Panc1 (cell line): ENCODE measurements at places on chromosomes 13 and 19. TPM values are rescaled to one million over a fixed set of nuclear protein-coding genes. Genes with fewer than 3 reads are reported as not detected.

GRCh38 chr19:49056101-49056901 lies 1.2 kb downstream of the CGB7 start:
- no peaks in the 10 kb centered on the region for H3K27me3 ChIP-seq
- H3K4me1 ChIP-seq, result no peaks in the 10 kb centered on the region
- no peak for DNase-seq
- no peaks in the 10 kb centered on the region for H3K36me3 ChIP-seq
- H3K4me3 ChIP-seq, result peak overlapping the region; percentile 49

GRCh38 chr19:1074544-1075283 lies 7.7 kb downstream of the ARHGAP45 start:
- H3K27ac ChIP-seq, result peak overlapping the region; percentile 68
- DNase-seq, result no peak
- peak overlapping the region; percentile 54 for H3K4me3 ChIP-seq
- H3K36me3 ChIP-seq, result no peaks in the 10 kb centered on the region
- H3K27me3 ChIP-seq, result no peaks in the 10 kb centered on the region

Gene LILRB2
- total RNA-seq, result not detected

DNA sequence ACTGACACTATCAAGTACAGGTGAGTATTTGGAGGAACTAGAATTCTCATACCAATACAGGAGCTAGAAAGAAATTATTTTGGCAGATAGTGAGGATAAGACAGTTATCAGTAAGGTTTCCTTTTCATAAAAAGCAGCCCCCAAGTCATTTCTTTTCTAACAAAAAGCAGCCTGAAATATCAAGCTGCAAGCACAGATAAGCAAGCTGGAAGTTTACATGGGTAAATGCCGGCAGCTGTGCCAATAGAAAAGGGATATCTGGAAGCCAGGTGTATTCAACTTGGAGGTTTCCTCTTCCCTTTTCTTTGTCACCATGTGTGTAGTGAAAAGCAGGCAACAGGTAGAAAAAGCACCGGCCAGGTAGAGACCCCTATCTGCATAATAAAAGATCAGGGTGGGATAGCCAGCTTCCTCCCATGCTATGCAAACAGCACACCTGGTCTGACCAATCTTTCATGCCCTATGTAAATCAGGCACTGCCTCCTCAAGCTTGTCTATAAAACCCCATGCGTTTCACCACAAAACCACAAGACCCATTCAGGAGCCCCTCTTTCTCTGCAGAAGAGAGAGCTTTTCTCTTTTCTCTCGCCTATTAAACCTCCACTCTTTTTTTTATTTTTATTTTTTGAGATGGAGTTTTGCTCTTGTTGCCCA lies 22.9 kb downstream of the CYP4F2 start:
- peaks cover 8% of the 10 kb centered on the region for H3K27me3 ChIP-seq
- no peaks in the 10 kb centered on the region for H3K36me3 ChIP-seq
- H3K4me3 ChIP-seq, result no peak overlapping the region
- no peaks in the 10 kb centered on the region for H3K4me1 ChIP-seq
- DNase-seq, result no peak

DNA sequence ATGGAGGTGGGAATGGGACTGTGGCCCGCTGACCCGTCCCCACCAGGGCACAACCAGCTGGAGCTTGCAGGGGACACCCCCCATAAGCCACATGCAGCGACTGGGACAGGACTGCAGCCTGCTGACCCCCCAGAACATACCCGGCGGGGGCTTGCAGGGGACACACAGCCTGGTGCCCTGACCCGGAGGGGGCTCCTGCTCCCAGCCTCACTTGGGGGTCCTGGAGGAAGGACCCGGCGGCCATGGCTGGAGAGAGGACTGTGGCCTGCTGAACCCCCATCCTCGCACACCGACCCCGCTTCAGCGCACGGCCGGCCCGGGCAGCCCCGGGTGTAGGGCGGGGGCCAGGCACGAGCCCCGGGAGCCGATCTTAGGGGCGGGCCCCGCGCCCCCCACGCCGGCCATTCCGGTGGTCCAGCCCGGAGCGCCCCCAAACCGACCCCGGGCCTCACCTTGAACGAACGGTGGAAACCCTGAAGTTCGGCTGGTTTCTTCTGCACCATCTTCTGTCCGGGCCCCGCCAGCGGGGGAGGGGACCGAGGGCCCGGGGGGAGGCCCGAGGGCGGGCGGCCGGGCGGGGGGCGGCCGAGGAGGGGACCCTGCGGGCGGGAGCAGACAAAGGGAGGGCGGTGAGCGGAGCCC lies 574 bp downstream of the MKNK2 start:
- H3K27ac ChIP-seq, result peak overlapping the region; percentile 75
- H3K27me3 ChIP-seq, result no peaks in the 10 kb centered on the region
- H3K4me1 ChIP-seq, result peaks cover 43% of the 10 kb centered on the region
- peak overlapping the region; percentile 84 for H3K4me3 ChIP-seq

Gene RNF113B
- total RNA-seq, result not detected

Gene RGL3
- total RNA-seq, result 22.6 TPM

Gene TSHZ3
- total RNA-seq, result 7.8 TPM

- H3K27me3 ChIP-seq, result no peaks in the 10 kb centered on the region
- peak overlapping the region; percentile 49 for H3K4me3 ChIP-seq
- peak overlapping the region; percentile 84 for H3K27ac ChIP-seq
- no peaks in the 10 kb centered on the region; the same call in 1 of the 2 replicates for H3K36me3 ChIP-seq
- DNase-seq, result no peak
Observed at GRCh38 chr19:1274852-1275259, 474 bp upstream of the FAM174C start.

DNA sequence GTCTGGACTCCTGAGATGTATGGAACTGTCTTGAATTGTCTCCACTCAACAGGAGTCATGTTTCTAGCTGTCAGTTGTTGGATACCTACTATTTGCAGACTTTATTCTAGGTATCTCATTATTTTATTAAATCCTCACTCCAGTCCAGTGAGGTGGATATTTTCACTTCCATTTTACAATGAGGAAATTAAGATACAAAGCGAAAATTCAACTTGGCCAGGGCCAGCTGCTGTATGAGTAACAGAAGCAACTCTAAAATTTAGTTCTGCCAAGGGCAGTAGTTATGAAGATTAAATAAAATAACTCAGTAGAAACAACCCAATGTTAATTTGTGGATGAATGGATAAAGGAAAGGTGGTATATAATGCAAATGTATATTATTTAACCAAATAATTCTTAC lies 12.6 kb upstream of the NDFIP2 start:
- H3K27ac ChIP-seq, result no peak overlapping the region
- H3K4me3 ChIP-seq, result no peak overlapping the region
- no peaks in the 10 kb centered on the region for H3K36me3 ChIP-seq
- no peak for DNase-seq

Gene JUND
- 130 TPM for total RNA-seq

Gene SCN1B
- 4.6 TPM for total RNA-seq

Gene NOSIP
- 66.1 TPM for total RNA-seq

Gene SLC5A5
- 6.3 TPM for total RNA-seq

DNA sequence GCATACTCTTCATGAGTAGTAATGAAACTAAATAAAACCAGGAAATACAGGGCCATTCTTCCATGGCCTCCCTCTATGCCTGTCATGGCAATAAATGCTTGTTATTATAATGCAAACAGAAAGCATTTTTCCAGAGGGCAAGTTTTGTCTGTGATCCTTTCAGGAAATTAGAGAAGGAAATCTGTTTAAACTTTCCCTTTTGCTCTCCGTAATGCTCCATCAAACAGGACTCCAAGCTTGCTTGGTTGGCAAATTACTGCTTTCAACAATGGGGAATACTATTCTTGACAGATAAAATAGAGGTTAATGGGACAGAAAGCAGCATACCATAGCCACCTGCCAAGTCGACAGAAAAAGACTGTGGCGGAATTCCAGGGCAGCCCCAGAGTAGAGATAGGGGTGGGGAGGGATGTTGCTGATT lies 252.5 kb downstream of the LHFPL6 start:
- H3K27ac ChIP-seq, result no peak overlapping the region
- H3K4me3 ChIP-seq, result no peak overlapping the region
- no peaks in the 10 kb centered on the region for H3K36me3 ChIP-seq
- DNase-seq, result no peak

Gene ATP1A3
- total RNA-seq, result 4.9 TPM

GRCh38 chr13:93446238-93446637 lies 219.6 kb downstream of the GPC6 start:
- no peaks in the 10 kb centered on the region for H3K36me3 ChIP-seq
- H3K27ac ChIP-seq, result no peak overlapping the region
- H3K27me3 ChIP-seq, result no peaks in the 10 kb centered on the region
- H3K4me3 ChIP-seq, result no peak overlapping the region

GRCh38 chr13:112842343-112842856 lies 126.6 kb upstream of the MCF2L start:
- no peak for DNase-seq
- H3K36me3 ChIP-seq, result no peaks in the 10 kb centered on the region
- no peaks in the 10 kb centered on the region for H3K4me1 ChIP-seq
- H3K4me3 ChIP-seq, result no peak overlapping the region

Gene CGB2
- not detected for total RNA-seq

Gene ZNF320
- 10.2 TPM for total RNA-seq

- no peak for DNase-seq
- no peak overlapping the region for H3K4me3 ChIP-seq
- no peaks in the 10 kb centered on the region for H3K27me3 ChIP-seq
- no peaks in the 10 kb centered on the region for H3K36me3 ChIP-seq
Observed at GRCh38 chr13:66805657-66806056, 424.5 kb downstream of the PCDH9 start.

DNA sequence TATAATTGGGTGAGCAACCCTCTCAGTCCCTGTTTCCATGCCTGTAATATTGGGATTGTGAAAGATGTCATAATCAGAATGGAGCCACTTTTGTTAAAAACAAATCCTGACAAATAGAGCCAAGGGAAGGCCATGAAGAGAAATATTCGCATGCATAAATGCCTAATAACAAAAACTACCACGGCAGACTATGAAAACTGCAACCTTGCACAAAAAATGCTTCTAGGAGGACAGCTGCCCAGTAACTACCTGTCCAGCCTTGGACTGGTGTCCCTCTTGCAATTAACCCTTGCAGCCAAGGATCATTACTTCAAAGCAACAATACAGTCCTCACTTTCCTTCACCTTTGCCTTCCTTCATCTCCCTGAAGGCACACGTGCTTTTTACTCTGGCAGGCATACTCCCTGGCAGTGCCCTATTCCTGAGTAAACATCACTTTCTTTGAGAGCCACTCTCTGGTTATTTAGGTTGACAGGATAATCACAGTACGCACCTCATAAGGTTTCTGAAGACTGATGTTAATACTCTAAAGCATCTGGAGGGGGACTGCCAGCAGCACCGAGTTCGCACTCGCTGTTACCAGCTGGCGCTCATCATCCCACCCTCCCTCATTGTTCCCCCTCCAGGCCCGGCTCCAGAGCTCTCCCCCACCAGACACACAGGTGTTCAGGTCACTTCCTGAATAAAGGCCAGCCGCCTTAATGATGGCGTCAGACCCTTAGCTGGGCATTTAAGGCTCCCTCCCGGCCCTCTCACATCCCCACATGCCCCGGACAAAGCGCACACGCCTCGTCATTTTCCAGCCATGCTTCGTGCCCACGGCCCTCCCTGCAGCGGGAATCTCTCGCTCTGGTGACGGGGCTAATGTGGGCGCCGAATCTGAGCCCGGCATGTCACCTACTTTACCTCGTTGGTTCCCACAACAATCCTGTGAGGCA lies 57.3 kb downstream of the CDADC1 start:
- H3K4me1 ChIP-seq, result no peaks in the 10 kb centered on the region
- H3K4me3 ChIP-seq, result no peak overlapping the region
- no peak overlapping the region for H3K27ac ChIP-seq
- no peak for DNase-seq
- no peaks in the 10 kb centered on the region for H3K27me3 ChIP-seq

GRCh38 chr13:75812751-75813181 lies 176.6 kb downstream of the LMO7 start:
- no peak for DNase-seq
- no peaks in the 10 kb centered on the region for H3K27me3 ChIP-seq
- H3K27ac ChIP-seq, result no peak overlapping the region

Gene GZMM
- total RNA-seq, result 0.69 TPM

GRCh38 chr13:27117952-27118351 lies 53.7 kb downstream of the USP12 start:
- no peaks in the 10 kb centered on the region for H3K27me3 ChIP-seq
- peaks cover 26% of the 10 kb centered on the region; the same call in 1 of the 2 replicates for H3K4me1 ChIP-seq
- no peak overlapping the region; the same call in 1 of the 2 replicates for H3K27ac ChIP-seq

DNA sequence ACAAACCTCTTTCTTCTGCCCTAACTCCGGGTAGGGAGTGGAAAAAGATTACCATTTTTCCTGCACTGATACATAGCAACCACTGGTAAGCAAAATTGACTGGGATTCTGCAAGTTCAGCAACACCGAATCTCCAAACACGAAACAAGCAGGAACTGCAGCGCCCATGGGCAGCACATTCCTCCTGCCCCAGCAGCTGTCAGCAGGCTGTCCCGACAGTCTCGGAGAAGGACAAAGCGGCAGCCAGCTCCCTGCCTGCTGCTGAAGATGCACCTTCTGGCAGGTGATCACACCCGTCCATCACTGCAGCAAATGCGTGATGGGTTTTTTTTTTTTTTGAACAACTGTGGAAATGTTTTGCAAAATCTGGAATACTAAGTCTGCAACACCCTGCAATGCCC lies 6.7 kb downstream of the TMTC4 start:
- no peaks in the 10 kb centered on the region for H3K4me1 ChIP-seq
- H3K4me3 ChIP-seq, result no peak overlapping the region
- H3K27ac ChIP-seq, result no peak overlapping the region
- H3K27me3 ChIP-seq, result no peaks in the 10 kb centered on the region

Gene SYT3
- total RNA-seq, result not detected

DNA sequence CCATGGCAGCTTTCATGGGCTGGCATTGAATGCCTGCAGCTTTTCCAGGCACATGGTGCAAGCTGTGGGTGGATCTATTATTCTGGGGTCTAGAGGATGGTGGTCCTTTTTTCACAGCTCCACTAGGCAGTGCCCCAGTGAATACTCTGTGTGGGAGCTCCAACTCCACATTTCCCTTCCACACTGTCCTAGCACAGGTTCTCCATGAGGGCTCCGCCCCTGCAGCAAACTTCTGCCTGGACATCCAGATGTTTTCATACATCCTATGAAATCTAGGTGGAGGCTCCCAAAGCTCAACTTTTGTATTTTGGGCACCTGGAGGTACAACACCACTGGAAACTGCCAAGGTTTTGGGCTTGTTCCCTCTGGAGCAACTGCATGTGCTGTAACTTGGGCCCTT lies 450.6 kb downstream of the LMO7 start:
- H3K27me3 ChIP-seq, result no peaks in the 10 kb centered on the region
- no peak for DNase-seq
- H3K4me1 ChIP-seq, result no peaks in the 10 kb centered on the region
- H3K4me3 ChIP-seq, result no peak overlapping the region
- H3K27ac ChIP-seq, result no peak overlapping the region

GRCh38 chr19:51693819-51694218 lies 689 bp downstream of the SPACA6 start:
- H3K4me3 ChIP-seq, result no peak overlapping the region
- no peaks in the 10 kb centered on the region; the same call in 1 of the 2 replicates for H3K36me3 ChIP-seq
- no peak for DNase-seq
- no peak overlapping the region for H3K27ac ChIP-seq
- H3K4me1 ChIP-seq, result peaks cover 10% of the 10 kb centered on the region
